Nephron progenitor cell (in vitro differentiated cells): ENCODE measurements at places on chromosomes 4 and X.

DNA sequence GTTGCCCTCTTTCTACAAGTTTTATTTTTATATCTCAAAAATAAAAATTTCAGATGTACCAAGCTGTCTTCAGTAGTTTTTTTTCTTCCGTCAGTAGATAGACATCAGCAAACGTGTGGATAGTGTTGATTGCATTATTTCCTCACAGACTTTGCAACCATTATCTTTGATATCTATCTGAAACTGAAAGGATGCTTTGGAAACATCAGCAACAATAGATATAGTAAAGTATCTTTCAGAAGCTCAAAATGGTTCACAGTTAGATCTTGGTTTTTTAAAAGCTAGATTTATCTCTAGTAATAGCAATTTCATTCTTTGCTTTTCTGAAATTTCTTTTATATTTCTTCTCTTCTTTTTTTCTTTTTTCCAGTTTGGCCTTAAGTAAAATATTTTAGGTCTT, 246.9 kb upstream of the PCDH7 start:
- no peak for DNase-seq

- DNase-seq, result no peak
These were observed 6.7 kb upstream of the SH3BP2 start for GRCh38 chr4:2786152-2786671.

GRCh38 chr4:61273233-61273632, 73.1 kb downstream of the ADGRL3 start:
- DNase-seq, result no peak

DNA sequence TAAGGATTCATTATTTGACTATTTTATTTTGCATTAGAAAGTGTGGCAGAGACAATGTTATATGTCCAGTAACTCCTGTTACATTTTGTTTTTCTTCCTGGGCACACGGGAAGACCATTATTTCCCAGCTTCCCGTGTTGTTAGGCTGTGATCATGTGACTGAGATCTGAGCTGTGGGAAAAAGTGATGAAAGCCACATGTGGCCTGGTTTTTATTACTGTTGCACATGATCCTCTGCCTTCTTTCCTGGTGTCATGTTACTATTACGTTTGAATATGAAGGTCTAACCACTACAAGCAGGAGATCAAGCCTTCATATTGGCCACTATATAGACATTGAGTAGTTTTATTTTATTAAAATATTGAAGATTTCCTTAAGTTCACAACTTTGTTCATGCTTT, 28.2 kb upstream of the MID1 start:
- no peak for DNase-seq

- no peak for DNase-seq
These were observed 214.5 kb downstream of the KLHL4 start for GRCh38 chrX:87732133-87732532.

GRCh38 chrX:47250017-47250347, 17.2 kb downstream of the USP11 start:
- DNase-seq, result no peak

DNA sequence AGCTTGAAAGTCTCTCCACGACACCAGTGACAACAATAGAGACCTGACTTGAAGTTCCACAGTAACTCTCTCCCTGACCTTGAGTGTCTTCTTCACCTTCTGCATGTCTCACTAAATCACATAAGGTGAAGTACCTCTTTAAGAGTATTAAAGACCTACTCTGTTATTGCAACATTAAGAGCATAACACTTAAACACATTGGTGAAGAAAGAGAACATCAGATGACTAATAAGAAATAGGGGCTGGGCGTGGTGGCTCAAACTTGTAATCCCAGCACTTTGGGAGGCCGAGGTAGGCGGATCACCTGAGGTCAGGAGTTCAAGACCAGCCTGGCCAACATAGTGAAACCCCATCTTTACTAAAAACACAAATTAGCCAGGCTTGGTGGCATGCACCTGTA, 33.9 kb upstream of the MAPK10 start:
- DNase-seq, result no peak

DNA sequence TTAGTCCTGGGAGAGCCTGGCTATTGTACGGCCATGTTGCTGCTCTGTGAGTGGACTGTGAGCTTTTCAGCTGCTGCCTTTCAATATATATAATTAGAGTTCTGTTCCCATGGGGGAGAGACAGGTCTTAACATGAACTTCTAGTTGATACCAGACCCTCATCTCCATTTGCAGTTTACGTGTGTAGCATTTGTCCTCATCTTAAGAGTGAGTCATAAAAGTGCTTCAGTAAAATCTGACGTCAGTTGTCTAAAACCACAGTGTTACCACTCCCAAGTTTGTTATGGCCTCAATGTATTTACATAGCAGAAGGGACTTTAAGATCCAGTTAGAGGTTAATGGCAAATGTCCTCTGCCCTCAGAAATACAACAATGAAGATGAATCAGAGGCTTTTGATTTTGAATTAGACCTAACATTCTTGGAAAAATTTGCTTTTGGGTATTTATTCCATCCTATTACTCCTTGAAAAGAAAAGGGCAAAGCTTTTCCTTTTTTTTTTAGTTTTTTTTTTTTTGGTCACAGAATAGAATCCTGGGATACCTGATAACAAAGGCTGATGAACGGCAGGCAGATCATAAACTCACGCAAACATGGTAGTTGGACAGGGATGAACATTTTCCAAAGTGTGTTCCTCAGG, 38.6 kb downstream of the PHOX2B start:
- DNase-seq, result no peak

- DNase-seq, result peak; percentile 3
These were observed 27.5 kb downstream of the NKX1-1 start for GRCh38 chr4:1378559-1379231.

- peak; percentile 67 for DNase-seq
These were observed at the start of gene MCTS1 for GRCh38 chrX:120603707-120604360. TSS of gene MCTS1 (plus strand) at chrX:120604101. CDS start at chrX:120604237, 136 bp downstream.

DNA sequence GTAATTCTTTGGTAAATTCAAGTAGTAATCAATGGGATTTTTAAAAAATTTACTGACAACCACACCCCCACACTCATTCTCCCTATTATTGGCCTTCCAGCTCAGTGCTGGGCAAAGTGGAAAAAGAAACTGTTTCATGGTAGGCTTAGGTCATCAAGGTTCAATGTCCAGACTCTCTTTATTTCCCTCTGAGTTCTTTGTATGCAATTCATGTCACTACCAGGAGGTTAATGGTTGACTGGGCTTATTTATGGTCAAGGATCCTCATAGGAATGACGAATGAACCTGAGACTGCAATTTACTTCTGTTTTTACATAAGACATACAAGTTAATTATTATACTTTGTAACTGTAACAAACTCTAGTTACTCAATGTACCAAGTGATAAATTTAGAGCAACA, 403.2 kb downstream of the KLHL13 start:
- DNase-seq, result no peak

- DNase-seq, result no peak
These were observed 14.7 kb upstream of the CBR4 start for GRCh38 chr4:169024762-169025161.

GRCh38 chr4:41693629-41694028, 54.9 kb downstream of the PHOX2B start:
- DNase-seq, result no peak

- DNase-seq, result no peak
These were observed 105.9 kb downstream of the OR13H1 start for GRCh38 chrX:131649741-131650140.

- no peak for DNase-seq
These were observed 22.6 kb downstream of the IRF2 start for GRCh38 chr4:184451726-184452125.

- peak; percentile 47 for DNase-seq
These were observed 958.3 kb upstream of the ADGRL3 start for GRCh38 chr4:60241866-60242265.

DNA sequence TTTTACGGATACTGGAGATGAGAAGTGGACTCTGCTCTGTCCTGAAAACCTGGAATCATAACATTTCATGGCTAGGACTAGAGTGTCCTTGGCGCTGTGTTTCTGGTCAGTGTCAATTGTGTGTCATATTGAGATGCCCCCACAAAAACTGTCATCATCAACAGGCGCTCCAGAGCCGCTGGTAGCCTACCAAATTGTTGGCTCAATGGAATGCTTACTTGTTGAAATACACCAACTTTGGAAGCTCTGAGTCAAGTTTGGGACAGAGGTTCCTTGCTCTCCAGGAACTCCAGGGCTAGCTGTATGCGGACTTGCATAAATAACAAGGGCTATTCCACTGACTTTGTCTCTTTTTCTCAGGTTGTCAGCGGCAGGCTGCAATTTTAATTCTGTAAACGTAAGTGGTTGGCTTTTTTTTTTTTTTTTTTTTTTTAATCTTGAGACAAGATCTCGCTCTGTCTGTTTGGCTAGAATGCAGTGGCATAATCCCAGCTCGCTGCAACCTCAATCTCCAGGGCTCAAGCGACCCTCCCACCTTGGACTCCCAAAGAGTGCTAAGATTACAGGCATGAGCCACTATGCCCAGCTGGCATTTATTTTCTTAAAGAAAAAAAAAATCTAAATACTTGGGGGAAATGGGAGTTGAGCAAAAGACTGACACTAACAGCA, 871 bp upstream of the HPGD start:
- no peak for DNase-seq

DNA sequence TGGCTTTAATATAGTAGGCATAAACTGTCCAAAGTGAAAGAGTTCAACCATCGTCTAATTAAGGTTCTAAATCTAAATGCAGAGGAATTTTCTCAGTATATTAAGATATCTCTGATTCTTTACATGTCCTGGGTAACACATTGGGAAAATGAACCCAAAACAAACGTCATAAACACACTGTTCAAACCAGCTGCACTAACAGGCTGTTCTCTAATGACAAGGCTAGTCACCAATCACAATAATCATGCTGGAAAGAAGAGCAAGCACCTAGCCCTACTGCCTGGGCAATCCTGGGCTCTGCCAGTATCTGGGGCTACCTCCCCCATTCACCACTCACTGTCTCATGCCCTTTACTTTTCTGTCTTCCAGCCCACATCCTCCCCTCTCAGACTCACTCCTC, 107.9 kb downstream of the EFHC2 start:
- no peak for DNase-seq

- DNase-seq, result no peak
These were observed 14.8 kb downstream of the INTS6L start for GRCh38 chrX:135535077-135535940.

DNA sequence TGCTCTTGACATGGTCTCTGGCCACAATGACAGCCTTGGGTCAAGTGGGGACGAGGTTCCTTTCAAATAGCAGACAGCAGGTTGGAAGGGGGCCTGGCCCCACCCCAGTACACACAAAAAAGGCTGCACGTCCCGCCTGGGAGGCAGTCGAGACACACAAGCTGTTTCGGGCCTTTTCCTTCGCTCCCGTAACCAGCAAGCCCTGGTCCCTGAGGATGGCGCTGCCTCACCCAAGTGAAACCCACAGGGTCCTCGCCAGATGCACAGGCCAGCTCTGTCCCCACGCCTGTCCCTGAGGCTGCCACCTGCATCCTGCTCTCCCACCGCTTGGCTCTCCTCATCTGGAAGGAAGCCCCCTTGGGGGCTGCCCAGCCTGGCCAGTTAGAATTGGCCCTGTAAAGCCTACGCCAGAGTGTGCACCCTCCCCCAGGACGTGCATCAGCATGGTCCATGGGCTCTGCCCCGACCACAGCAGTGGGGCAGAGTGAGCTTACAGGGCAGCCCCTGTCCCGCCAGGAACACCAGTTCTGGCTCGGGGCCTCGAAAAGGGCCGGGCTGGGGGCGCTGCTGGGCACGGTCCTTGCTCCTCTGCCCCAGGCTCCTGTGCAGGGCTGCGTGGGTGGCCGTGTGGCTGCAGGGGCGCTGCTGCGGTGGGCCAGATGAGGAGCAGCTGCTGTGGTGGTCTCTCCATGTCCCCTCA, 2.0 kb downstream of the CPLX1 start:
- DNase-seq, result no peak

- no peak for DNase-seq
These were observed 239.9 kb upstream of the TEX13A start for GRCh38 chrX:105460376-105460775.

- no peak for DNase-seq
These were observed 840.6 kb downstream of the NLGN4X start for GRCh38 chrX:5388087-5388486.

- no peak for DNase-seq
These were observed 206.4 kb downstream of the NWD2 start for GRCh38 chr4:37450911-37451310.

DNA sequence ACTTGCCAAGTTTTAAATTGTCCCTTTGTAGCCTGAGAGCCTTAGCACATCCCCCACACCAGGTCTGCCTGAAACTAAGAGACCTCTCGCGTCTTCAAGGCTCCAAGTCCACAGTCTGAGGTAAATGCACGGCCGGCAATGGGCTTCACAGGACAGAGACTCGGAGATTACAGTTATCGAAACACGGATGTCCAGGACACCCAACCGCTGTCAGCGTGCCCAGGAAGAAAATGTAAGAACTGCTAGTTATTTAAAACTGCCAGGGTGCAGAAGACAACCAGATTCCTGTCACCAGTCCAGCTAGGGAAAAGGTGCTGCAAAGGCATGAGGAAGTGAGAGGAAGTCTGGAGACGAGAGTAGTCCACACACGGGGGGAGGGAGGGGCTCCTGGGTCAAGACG, 28.9 kb downstream of the ZNF827 start:
- no peak for DNase-seq

GRCh38 chr4:1300466-1301455, 11.1 kb downstream of the MAEA start:
- DNase-seq, result no peak

DNA sequence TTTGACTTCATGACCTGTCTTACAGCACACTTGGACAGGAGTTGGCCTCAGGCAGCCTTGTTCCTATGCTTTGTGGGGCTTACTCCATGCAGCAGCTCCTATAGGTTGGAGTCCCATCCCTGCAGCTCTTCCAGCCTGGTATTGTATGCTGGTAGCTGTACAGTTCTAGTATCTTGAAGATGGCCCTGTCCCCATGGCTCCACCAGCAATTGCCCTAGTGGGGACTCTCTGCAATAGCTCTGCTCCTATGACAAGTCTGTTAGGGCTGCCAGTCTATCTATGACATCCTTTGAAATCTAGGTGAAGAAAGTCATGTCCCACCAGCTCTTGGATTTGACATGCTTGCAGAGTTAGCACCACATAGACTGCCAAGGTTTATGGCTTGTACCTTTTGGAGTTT, 252.6 kb downstream of the ANTXR2 start:
- DNase-seq, result no peak

- no peak for DNase-seq
These were observed 4.6 kb upstream of the AREG start for GRCh38 chr4:74440356-74440755.

GRCh38 chrX:24090300-24091200, 35.8 kb downstream of the EIF2S3 start:
- no peak for DNase-seq

GRCh38 chr4:165124488-165124887, 11.8 kb upstream of the TMEM192 start:
- DNase-seq, result no peak

- no peak for DNase-seq
These were observed 890.7 kb upstream of the INTU start for GRCh38 chr4:126742048-126742447.

DNA sequence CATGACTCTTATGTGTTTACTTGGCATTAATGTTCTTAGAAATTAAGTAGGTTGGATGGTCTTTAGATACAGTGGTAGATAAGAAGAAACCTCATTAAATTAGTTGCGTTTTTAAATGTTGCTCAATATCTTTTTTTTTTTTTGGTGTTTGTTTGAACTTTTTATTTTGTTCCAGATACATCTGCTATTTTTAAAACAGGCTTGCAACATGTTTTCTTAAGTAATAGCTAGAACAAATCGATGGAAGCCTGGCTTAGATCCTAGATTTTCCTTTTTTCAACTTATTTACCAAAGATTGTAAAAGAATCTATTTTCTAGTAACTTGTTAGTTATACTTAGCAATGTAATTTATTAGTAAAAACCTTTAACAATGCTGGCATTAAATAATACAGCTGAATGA, 9.3 kb downstream of the CNKSR2 start:
- DNase-seq, result no peak

- DNase-seq, result peak; percentile 83
These were observed 29.8 kb downstream of the ACOX3 start for GRCh38 chr4:8410641-8411271.
